ENCODE measurements at places on chromosomes 16 and 17. TPM values are rescaled to one million over a fixed set of nuclear protein-coding genes. Genes with fewer than 3 reads are reported as not detected.

DNA sequence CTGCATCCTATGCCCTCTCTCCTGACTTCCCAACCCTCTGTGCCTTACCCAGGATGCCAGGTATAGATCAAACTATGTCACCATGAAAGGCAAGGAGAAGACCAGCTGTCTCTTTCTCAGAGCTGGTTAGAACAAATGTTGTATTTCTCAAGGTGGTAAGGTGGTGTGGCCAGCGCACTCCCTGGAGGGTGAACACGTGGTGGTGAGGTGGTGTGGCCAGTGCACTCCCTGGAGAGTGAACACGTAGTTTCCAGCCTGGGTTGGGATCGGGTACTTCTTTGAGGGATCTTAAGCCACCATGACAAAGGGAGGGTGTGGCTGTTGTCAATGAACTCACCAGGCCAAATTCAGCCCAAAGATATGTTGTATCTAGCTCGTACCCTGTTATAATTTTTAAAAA, 26.8 kb downstream of the KATNIP start:
- no peak for DNase-seq
- no peak overlapping the region for H3K4me3 ChIP-seq
- H3K4me1 ChIP-seq, result peaks cover 8% of the 10 kb centered on the region
- H3K27ac ChIP-seq, result no peak overlapping the region

- H3K4me3 ChIP-seq, result no peak overlapping the region
- H3K4me1 ChIP-seq, result peaks cover 2% of the 10 kb centered on the region
- no peak overlapping the region for H3K27ac ChIP-seq
- DNase-seq, result no peak
These were observed 13.4 kb downstream of the FLYWCH1 start for GRCh38 chr16:2924901-2925755.

DNA sequence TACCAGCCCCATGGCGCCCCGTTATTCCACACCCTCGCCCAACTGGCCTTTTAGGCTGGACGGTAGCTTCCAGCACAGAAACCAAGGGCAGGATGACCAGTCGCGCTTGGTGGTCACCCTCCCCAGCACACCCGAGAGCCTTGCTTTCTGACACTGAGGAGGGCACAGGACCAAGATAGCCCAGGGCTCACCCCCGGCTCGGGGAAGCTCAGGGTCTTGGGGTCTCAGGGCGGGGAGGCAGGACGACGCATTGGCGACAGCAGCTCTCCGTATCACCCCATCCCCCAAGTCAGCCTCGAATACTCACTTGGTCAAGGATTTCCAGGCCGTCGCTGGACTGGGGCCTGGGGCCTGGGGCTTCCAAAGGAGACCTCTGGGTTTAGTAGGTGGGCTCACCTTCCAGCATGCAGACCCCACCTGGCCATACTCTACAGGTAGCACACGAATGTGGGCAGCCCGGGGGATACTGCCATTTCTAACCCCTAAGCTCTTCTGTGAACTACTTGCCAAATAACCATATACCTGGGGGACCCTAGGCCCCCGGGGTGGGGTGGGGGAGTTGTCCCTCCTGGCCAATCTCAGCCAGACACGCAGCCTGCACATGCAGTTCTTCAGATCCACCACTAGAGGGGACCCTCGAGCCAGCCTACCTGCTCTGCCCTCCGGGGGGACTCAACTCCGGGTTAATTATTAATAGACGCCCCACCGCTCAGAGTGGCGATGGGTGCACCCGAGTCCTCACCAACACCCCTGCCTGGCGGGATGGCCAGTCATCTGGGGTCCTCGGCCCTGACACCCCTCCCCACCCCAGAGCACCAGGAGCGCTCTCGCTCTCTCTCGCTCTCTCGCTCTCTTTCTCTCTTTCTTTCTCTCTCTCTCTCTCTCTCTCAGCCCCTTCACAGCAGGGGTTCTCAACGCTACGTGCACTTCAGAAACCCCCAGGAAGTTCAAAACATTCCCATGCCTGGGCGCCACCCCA, 30.0 kb downstream of the TBC1D16 start:
- H3K27ac ChIP-seq, result no peak overlapping the region
- no peaks in the 10 kb centered on the region for H3K27me3 ChIP-seq

KRT32 gene
- total RNA-seq, result not detected
